M059J (cell line): ENCODE measurements at places on chromosomes 6 and 20. TPM values are rescaled to one million over a fixed set of nuclear protein-coding genes. Genes with fewer than 3 reads are reported as not detected.

DNA sequence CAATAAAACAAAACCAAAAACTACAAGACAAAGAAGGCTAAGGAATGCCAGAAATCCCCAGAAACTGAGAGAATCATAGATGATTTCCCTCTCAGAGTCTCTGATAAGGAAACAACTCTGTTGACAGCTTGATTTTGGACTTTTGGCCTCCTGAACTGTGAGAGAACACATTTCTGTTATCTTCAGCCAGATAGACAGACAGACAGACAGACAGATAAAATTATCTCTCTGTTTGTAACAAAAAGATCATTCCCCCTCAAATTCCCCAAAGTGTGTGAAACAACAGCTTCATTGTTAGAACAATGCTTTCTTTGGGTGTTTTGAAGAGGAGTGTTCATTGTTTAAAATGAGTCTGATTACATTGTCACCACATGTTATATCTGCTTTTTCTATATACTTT is 148.2 kb downstream of the BCKDHB start:
- no peak for DNase-seq

GRCh38 chr6:159196430-159196975 is 27.3 kb downstream of the FNDC1 start:
- DNase-seq, result no peak

DNA sequence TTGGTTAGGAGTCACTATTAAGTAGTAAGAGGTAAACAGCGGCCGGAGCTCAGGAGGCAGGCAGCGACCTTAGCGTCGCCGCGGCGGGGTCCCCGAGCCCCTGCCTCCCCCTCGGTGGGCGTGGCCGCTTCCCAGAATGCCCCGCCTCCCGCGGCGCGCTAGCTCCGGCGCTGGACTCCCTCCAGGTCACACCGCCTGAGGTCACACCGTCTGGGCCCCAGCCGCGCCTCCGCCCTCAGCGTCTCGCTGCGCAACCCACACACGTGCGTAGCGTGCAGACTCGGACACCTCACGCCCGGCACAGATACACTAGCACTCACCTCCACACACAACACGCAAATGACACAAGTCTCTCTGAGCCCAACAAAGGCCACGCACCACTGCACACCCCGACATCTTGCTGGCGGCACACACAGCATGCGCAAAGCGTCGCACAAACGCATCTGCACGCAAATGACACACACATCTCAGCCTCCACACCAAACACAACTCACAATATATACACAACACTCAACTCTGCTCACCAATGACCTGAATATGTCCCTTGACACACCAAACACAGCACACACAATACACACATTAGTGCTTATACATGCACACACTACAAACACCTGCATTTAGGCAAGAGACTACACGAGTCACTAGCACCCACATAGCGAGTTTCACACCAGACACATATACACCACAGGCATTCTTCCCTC is 17.6 kb upstream of the CDKN1A start:
- DNase-seq, result no peak

- no peak for DNase-seq
Observed at GRCh38 chr6:33779290-33779689, 9.6 kb downstream of the LEMD2 start.

- DNase-seq, result no peak
Observed at GRCh38 chr20:57170343-57170742, 96.1 kb downstream of the BMP7 start.

DNA sequence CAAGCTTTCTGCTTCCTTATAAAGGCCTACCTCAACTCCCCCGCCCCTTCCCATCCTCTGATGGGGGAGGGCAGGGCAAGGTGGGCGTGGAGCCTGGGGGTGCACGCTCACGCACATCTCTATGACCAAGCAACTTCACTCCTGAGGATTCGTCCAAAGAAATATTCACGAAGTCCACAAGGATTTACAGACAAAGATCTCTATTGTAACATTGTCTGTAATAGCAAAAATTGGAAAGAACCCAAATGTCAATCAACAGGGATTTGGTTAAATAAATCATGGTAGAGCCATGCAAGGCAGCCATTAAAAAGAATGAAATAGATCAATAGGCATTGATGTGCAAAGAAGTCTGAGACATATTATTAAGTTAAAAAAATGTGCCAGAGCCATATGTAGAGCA is 130.4 kb upstream of the AFDN start:
- DNase-seq, result no peak

- DNase-seq, result peak; percentile 55
Observed at GRCh38 chr20:50001784-50002311, 19.1 kb downstream of the SNAI1 start.

DNA sequence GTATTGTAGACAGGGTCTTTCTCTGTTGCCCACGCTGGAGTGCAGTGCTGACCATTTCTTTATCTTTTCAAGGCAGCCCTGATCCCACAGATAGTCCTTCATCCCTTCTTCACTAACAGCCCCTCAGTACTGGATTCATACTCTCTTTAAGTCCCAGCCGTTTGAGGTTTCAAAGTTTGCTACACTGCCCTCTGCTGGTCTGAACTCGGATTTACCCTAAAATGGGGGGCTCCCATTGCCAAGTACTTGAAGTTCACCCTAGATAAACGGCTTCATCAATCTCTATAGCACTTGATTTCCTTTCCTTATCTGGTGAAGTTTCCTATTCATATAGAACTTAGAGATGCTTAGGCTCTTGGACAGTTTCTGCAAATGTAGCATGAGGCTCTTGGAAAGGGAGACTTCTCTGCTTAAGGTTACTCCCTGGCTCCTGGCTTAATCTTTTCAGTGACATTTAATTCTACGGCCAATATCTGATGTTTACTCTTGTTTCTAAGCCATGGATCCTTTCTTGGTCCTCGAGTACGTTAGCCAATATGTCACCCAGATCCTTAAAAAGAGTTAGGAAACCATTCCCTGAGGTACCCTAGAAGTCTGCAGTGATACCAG is 21.4 kb upstream of the PREP start:
- peak; percentile 65 for DNase-seq

DNA sequence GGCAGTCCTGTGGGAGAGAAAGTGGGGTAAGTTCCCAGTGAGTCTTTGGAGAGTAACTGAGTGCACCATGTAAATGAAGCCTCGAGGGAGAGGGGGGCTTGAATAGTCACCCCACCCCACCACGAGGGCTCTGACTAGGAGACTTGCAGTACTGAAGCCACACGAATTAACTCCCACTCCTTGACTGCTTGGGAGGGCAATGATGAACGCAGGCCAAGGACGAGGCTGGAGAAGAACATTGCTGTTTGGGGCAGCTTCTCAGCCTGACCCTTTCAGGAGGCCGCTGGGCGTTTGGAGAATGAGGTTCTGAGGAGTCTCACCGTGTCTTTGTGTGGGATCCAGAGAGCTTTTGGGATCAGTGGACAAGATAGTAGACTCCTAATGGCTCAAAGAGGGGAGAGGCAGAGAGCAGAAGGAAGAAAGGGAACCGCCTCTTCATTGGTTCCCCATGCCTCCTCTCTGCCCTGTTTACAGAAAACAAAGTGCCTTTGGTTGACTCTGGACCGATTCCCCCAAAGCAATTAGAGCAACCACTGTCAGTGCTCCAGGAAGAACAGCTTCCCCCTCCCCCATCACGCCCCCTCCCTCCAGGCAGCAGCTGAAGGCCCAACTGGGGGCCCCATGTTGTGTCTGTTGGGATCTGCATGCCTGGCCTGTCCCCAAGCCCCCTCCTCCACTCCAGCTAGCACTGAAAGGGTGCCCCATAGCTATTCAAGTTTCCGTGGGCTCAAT is 41.7 kb upstream of the CDKN1A start:
- no peak for DNase-seq

GRCh38 chr6:27865850-27866356 is 46.3 kb downstream of the OR2B2 start:
- peak; percentile 87 for DNase-seq

GRCh38 chr6:25401711-25402110 is 122.5 kb downstream of the CARMIL1 start:
- DNase-seq, result no peak

DNA sequence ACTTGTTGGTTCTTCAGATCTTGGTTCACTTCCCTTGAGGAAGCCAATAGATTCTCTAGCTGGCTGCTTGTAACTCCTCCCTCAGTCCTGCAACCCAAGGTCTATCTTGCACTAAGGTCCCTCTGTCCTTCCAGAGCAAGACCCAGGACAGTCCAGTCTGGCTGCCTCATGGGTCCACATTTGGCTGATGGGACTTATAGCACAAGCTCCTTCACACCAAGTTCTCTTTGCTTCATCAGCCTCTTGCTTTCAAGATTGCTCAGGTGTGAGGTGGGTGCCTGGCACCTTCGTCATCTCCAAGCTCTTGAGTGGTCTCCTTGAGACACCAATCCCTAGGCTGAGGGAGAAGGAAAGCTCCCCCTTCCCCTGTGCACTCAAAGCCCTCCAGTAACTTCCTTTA is 28.3 kb downstream of the NSFL1C start:
- no peak for DNase-seq

- no peak for DNase-seq
Observed at GRCh38 chr6:31152781-31153180, 4.8 kb downstream of the CCHCR1 start.

- no peak for DNase-seq
Observed at GRCh38 chr20:62064770-62065673, 659 bp downstream of the TAF4 start.

GRCh38 chr6:125983246-125983945 is 2.9 kb upstream of the TRMT11 start:
- DNase-seq, result peak; percentile 84

DNA sequence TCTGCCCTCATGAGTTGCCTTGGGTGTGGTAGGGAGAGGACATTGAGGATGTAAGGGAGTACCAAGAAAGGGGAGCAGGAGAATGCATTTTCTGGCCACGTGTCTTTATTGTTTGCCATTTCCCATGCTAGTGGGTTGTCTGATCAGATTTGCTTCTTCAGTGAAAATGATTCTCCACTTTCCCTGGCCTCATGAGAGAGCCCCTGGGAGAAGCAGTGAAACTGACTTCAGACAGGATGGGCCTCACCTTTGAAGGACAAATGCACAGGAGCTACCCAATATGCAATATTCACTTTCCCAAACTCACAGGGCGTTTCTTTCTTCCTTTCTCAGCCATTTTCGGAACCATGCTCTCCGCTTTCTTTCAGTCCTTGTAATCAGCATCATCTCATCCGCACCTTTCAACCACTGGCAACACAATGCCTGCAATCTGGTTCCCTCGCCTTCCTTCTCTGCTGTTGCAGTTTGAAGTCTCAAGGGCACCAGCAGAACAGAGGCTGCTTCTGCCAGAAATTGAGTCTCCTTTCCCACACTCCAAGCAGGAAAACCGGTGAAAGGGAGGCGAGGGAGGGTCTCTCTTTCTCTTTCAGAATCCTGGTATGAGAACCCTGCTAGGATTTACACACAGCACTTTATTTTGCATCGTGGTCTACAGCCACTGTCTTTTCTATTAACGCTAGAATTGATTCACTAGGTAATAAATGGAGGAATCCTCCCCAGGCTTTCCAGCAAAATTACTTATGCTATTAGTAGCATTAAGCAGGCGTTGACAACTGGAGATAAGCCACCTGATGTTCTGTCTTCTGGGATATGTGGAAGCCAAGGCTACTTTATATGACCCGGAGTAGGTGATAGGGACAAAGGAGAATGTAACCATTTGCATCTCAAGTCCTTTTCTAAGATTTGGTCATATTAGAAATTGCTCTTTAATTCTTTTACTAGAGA is 62.0 kb upstream of the FAM184A start:
- no peak for DNase-seq

GRCh38 chr20:20820785-20821483 is 108.5 kb upstream of the RALGAPA2 start:
- peak; percentile 67 for DNase-seq

Gene OR2B6
- total RNA-seq, result 0.15 and 0.27 TPM in 2 replicates

Gene PAX1
- not detected in 2 replicates for total RNA-seq

Gene HLA-E
- total RNA-seq, result 643 and 778 TPM in 2 replicates

Gene GGTLC1
- not detected in 2 replicates for total RNA-seq

Gene PXMP4
- 15.6 and 18.0 TPM in 2 replicates for total RNA-seq

Gene TMEM170B
- 1.2 and 4.0 TPM in 2 replicates for total RNA-seq

Gene ENPP3
- 0.02 and 0.54 TPM in 2 replicates for total RNA-seq

Gene SYNGAP1
- 2.5 and 5.7 TPM in 2 replicates for total RNA-seq

Gene GRM1
- 0.02 TPM in 2 replicates for total RNA-seq

Gene NHSL1
- total RNA-seq, result 6.2 and 10.1 TPM in 2 replicates

Gene FRK
- total RNA-seq, result 1.3 and 2.2 TPM in 2 replicates

Gene OR11A1
- total RNA-seq, result not detected in 2 replicates

Gene TRIM10
- total RNA-seq, result not detected in 2 replicates

Gene GPR63
- total RNA-seq, result not detected in 2 replicates
